D341Med (cell line): ENCODE measurements at places on chromosomes 3 and 15.

GRCh38 chr3:9957214-9957613 lies 5.0 kb upstream of the PRRT3 start:
- no peak for DNase-seq

- DNase-seq: no peak
These were observed 324.6 kb upstream of the PLSCR5 start for GRCh38 chr3:146929696-146930095.

DNA sequence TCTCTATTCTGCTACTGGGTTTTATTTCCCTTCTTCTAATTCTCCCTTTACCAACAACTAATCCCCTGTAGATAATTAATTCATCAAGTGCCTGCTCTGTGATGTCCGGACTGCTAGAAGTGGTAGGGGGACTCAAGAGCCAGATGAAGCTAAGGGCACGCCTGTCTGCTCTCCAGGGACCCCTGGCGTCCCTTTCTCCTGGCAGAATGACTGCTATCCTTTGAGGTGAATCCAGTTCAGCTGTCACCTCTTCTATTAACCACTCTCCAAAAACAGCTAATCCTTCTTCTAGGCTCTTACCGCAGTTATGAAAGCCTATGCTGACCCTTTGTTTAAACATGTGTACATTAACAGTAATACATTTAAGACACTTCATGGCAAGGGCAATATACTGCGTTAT lies 1.4 kb upstream of the CHRNA7 start:
- peak; percentile 60 for DNase-seq

GRCh38 chr15:60508442-60508841 lies 29.5 kb upstream of the ICE2 start:
- DNase-seq: no peak

GRCh38 chr15:80694611-80695098 lies 455 bp upstream of the ABHD17C start:
- no peak for DNase-seq

DNA sequence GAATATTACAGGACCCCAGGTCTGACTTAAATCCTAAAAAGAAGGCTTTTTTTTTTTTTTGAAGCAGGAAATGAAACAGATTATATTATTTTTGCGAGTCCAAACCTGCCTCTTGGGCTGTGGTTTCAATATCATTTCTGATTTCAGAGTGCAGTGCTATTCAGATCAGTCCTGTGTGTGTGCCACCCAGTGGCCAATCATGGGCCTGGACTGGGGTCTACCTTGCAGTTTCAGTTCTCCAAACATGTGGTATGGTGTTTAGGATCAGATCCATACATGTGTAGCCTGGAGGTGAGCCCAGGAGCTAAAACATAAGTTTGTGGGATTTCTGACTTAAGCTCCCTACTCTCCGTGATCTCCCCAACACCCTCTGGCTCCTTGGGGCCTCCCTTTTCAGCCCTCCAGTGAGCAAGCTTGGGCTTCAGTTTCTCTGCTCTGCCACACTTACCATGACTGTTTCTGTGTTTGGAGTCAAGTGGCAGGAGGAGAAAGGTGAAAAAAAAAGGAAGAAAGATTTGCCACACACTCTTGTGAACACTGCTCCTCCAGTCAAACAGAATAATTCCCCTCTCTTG lies 12.1 kb upstream of the THSD4 start:
- peak; percentile 52 for DNase-seq

- peak; percentile 57 for DNase-seq
These were observed 34.6 kb upstream of the PPIB start for GRCh38 chr15:64197425-64197824.

DNA sequence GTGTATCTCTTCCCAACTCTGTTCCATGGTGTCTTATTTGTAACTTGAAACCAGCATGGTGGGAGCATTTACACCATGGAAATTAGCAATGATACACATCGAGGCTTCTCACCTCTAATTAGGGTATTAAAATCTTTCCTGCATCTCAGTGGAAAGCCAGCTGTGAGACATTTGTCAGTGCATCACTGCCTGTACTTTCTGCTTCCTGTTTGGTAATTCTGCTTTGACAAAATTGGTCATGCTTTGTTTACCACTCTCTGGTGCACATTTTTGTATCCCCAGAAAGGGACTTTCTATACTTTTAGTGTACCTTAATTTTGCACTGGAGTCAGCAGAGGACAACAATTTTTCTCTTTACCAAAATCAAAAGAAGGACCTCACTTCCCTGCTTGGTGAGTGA lies 402.1 kb downstream of the PDCD6IP start:
- DNase-seq: no peak

GRCh38 chr3:185351396-185351795 lies 11.5 kb upstream of the MAP3K13 start:
- DNase-seq: no peak

- peak; percentile 30 for DNase-seq
These were observed 3.5 kb downstream of the SPINT1 start for GRCh38 chr15:40847223-40847961.

GRCh38 chr15:44427756-44428724 lies 611 bp downstream of the CTDSPL2 start:
- DNase-seq: peak; percentile 71

DNA sequence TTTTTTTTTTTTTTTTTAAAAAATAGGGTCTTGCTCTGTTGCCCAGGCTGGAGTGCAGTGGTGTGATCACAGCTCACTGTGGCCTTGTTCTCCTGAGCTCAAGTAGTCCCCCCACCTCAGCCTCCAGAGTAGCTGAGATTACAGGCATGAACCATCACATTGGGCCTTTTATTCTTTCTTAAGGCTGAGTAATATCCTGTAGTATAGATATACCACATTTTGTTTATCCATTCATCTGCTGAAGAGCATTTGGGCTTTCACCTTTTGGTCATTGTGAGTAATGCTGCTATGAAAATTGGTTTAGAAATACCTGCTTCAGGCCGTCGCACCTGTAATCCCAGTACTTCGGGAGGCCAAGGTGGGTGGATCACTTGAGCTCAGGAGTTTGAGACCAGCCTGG lies 42.6 kb downstream of the PAQR5 start:
- no peak for DNase-seq

GRCh38 chr3:153028381-153028780 lies 133.6 kb upstream of the RAP2B start:
- no peak for DNase-seq

DNA sequence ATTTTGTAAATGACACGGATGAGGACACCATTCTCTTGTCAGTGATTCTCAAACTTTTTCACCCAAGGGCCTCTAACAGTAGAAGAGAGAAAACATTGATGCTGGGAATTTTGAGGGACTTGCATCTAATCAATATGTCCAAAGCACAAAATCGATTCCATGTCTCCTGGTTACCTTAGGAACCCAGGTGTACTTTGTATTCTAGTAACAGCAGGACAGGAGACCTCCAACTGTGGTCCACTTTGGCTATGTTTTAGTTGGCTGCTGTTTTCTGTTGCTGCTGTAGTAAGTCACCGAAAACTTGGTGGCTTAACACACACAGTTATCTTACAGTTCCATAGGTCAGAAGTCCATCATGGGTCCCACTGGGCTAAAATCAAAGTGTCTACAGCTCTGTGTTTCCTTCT lies 24.4 kb upstream of the ZBTB38 start:
- DNase-seq: no peak

DNA sequence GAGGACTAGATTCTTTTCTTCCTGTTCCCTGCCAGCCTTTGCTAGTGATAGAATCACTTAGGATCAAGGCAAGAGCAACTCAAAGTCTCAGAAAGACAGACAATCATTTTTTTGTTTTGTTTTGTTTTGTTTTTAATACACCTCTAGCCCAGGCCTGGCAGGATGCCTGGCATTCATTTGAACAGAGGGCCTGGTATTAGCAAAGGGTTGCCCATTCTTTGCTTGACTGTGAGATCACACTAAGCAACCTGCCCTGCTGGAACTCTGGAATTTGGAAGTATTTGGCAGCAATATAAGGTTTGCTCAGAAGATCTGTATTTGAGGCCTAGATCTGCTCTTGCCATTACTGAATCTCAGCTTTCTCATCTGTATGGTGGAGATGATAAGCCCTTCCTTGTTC lies 21.8 kb upstream of the ATP13A5 start:
- DNase-seq: no peak

- no peak for DNase-seq
These were observed 7.3 kb upstream of the TNFSF10 start for GRCh38 chr3:172530566-172530965.

- peak; percentile 78 for DNase-seq
These were observed 166.4 kb downstream of the CADPS start for GRCh38 chr3:62708638-62709373.

DNA sequence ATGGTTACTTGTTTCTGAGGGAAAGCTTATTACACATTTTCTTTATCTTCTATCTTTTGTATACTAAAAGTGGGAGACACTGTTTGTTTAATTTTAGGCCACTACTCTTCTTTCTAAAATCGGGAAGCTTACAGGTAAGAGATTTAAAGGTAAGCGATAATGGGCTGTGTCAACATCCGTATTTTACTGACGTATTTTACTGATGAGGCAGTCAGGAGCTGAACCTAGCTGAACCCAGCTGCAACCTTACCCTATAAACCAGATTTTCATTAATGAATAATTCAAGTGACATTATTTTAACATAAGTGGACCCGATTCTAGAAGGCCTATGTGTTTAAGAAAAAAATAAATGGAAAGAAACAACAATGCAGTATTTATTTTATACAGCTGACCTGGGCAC lies 13.1 kb downstream of the PSMD6 start:
- no peak for DNase-seq

- DNase-seq: no peak
These were observed 778 bp downstream of the CRBN start for GRCh38 chr3:3178498-3179328.

DNA sequence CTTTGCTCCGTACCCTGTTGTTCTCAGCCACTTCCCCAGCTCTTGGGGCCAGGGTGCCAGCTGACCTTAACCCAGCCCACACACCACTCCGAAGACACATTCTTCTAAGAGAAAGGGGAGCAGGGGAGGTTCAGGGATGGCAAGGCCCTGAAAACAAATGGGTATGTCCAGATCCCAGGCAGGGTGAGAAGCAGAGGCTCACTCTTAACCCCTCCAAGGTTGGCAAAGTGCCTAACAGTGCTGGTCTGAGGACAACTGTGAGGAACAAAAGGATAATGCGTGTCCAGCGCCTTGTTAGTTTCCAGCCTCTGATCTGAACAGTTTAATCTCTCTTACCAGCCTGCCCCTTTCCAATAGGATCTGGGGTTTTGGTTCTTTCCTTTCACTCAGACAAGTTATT lies 1.5 kb downstream of the TMEM44 start:
- no peak for DNase-seq

DNA sequence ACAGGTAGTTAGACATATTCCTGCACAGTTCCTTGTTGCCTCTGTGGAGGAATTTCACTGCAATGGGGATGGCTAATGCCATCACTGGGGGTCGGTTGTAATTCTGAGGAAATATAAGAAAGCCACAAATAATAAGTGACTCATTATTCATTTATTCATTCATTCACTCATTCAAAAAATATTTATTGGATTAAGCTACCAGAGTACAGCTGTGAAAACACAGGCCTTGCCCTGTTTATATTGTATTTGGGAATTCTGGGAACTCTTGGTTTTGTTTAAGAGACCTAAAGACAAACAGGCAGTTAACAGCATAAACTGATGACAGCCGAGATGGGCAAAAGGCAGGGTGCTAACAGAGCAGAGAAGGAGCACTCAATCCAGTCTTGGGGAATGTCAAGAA lies 23.6 kb downstream of the PTX3 start:
- no peak for DNase-seq

DNA sequence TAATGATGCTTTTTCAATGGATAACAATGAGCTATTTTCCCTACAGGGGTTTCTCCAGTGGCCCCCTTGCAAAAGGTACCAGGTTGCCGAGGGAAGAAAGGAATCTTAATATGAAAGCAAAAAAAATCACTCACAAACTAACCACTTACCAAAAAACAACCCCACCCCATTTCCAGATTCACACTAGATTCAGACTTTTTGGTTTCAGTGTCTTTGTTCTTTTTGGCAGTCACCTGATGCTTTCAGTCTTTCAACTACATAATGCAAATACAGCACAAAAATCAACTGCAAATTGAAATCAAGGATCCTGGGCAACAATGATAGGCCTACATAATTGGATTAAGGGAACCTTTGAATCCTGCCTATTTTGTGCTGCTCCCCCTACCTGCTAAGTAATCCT lies 71.1 kb upstream of the RAP2B start:
- no peak for DNase-seq

DNA sequence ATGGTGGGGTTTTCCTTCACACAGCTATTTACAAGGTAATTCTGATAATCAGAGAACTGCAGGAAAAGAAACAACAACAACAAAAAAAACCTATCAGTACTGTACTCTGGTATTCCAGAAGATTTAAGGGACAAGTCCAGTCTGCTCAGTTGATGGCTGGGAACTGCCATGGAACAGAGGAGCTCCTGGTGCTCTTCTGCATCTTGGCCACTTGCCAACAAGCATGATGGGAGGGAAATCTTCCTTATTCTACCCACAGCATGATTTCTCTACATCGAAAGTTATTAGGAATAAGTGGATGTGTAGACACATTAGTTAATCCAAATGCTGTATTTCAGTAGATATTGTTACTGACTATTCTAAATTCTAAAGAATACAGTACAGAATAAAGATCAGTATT lies 51.7 kb downstream of the RASGRP1 start:
- DNase-seq: no peak

DNA sequence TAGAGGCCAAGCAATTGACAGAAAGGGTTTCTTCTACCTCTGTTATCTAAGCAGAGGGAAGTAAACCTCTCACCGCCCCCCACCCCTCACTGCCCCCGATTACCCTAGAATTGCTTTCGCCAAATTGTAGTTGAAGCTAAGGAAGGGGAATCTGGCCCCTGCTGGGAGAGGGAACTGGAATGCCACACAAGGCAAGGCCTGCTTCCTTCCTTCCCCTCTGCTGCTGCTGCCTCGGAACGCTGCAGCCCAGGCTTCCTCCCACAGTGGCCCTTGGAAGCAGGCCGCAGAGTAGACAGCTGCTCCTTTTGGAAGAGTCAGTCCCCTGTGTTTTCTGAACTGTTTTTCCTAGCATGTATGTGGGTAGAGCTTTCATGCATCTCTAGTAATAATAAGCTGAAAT lies 21.6 kb downstream of the RLBP1 start:
- DNase-seq: no peak

DNA sequence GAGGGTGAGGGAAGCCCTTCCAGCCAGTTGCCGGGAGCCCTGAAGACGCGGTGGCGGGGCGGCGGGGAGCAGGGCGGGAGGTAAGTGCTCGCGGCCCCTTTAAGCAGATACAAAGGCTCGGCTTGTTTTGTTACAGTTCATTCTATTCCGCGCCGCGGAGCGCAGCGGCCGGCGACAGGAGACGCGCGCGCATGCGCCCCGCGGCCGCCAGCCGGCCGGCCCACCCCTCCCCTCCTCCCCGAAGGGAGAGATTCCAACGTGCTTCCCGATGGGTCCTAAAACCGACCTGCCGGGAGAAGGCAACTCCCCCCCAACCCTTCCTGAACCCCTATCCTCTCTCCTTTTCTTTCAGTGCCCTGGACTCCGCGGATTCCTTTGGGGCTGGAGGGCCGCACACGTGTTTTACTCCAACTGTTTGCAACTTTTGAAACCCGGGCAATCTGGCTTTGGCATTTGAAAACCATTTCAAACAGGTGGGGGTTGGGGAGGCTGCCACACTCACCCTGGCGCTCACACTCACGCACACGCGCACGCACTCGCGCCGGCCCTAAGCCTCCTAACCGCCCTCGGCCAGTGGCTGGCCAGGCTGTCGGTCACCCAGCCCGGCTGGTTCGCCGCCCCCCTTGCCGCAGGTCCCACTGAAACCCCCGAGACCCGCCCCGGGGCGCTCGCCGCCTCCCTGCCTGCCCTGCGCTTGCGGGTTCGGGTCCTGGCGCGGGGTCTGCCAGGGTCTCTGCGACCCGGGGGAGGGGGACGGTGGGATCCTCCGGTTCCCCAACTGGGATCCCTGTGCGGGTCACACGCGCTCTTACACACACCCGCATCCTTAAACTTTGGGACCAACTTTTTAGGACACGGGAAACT lies at the start of gene MAGI1:
Gene MAGI1 (minus strand): TSS at position 193 of the 864 bp plus-strand sequence. CDS start 610 bp downstream, outside the sequence.
- peak; percentile 98 for DNase-seq

GRCh38 chr3:63639806-63640205 lies 12.7 kb upstream of the SNTN start:
- DNase-seq: no peak
